ENCODE measurements at places on chromosomes 12 and 14.

DNA sequence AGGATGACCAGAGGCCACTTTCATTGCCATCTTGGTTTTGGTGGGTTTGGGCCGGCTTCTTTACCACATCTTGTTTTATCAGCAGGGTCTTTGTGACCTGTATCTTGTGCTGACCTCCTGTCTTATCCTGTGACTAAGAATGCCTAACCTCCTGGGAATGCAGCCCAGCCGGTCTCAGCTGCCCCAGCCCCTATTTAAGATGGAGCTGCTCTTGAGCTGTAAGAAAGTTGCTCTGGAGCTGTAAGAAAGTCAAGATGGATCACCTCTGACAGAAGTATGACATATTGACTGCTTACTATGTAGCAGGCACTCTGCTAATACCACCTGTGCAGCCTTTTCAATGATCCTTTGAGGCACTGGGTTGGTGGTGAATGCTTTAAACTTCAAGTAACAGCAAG lies 52.1 kb downstream of the RIN3 start:
- no peak for DNase-seq

GRCh38 chr12:128664501-128664900 lies 159.3 kb downstream of the SLC15A4 start:
- no peak for DNase-seq

DNA sequence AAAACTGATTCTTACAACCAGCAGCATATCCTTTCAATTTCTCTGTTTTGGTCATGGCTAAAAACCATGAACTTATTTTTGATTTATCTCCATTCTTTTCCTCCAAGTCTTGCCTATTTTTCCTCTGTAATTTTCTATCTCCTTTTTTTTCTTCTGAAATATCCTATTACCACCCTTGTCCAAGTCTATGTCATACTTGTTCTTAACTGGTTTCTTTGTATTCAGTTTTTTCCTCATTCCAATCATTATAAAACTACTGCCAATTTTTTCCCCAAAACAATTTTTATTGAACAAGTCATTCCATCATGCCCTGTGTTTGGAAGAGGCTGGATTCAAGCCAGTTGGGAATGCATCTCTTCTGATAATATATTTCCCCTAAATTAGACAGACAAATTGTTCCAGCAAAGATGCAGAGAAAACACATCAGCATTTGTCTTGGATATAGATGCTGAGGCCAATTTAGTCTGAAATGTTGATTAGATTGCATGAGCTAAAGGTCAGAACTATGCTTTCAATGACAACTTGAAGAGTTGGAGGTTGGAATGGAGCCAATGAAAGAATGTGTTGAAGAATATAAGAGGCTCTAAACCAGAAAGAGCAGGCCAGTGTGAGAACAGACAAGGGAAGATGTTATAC lies 30.7 kb downstream of the OTOGL start:
- no peak for DNase-seq

DNA sequence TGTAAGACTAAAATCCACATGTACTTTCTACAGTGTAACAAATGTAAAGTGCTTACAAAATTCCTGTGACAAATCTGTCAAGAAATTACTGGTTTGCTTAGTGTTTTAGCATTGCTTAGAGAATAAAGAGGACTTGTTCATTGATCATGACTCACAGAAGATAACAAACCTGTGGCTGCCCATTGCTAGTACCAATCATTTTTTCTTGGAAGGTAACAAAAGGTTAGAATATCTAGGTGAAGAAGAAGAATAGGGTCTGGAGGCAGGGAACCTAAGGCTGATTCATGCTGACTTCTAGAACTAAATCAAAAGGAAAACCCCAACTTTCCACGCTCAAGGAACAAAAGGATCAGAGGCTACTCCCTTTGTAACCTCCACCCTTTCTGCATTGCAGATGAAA lies 232.7 kb upstream of the ABCD2 start:
- DNase-seq, result no peak

DNA sequence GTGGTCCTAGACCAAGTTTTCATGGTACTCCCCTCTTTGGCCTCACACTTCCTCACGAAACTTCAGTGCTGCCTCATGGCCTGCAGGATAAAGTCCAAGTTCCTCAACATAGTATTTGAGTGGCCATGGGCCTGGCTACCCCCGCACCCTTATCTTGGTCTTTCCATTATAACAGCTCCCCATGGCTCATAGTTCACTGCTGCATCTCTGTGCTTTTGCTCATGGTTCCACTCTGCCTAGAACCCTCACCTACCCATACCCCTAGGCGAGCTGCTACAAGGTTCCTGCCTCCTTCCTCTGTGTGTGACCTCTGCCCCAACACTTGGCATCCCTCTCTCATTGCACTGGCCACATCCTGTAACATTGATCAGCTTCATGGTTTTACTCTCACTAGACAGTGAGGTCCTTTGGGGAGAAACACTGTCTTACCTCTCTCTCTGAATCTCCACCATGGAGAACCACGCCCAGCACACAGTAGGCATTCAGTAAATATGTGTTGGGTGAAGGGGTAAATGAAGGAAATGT lies 158.9 kb downstream of the GPR65 start:
- no peak for DNase-seq

- DNase-seq, result no peak
These were observed 7.5 kb downstream of the PSMC1 start for GRCh38 chr14:90263748-90264449.

DNA sequence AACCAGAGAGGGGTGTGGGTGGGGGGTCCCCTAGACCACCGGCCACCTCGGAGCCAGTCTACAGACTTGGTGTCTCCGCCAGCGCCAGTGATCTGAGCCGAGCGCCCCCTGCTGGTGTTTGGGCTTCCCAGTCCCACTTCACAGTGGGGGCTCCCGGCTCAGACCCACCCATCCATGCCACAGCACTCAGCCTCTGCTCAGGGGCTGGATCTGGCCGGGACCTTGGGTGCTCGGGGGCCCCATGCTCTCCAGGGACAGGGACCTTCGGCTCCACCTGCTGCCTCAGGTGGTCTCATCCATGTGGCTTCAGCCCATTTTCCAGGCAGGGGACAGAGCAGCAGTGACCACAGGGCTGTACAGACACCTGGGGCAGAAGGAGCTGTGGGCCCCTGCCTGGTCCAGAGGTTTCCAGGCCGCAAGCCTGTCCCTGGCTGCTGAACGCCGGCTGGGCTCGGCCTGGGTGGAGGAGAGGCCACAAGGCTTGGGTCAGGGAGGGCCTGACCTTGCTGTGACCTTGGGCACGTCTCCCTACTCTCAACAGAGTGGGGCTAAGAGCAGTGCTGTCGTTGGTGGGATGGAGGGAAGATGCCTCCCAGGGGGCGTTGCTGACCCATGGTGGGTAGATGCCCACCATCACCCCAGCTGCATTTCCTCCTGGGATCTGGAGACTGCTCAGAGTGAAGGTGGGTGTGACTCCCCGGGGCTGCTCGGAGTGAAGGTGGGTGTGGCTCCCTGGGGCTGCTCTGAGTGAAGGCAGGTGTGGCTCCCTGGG lies 86.3 kb downstream of the KIF26A start:
- no peak for DNase-seq

DNA sequence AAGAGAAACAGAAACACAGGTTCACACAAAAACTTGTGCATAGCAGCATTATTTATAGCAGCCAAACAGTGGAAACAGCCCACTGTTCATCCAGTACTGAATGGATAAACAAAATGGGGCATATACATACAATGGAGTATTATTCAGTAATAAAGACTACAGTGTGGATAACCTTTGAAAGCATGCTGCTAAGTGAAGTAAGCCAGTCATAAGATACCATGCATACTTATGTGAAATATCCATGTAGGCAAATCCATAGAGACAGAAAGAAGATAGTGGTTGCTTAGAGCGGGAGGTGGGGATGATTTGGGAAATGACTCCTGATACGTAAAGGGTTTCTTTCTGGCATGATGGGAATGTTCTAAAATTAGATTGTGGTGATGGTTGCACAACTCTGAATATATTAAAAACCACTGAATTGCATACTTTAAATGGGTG lies 99.4 kb downstream of the CRADD start:
- DNase-seq, result no peak

DNA sequence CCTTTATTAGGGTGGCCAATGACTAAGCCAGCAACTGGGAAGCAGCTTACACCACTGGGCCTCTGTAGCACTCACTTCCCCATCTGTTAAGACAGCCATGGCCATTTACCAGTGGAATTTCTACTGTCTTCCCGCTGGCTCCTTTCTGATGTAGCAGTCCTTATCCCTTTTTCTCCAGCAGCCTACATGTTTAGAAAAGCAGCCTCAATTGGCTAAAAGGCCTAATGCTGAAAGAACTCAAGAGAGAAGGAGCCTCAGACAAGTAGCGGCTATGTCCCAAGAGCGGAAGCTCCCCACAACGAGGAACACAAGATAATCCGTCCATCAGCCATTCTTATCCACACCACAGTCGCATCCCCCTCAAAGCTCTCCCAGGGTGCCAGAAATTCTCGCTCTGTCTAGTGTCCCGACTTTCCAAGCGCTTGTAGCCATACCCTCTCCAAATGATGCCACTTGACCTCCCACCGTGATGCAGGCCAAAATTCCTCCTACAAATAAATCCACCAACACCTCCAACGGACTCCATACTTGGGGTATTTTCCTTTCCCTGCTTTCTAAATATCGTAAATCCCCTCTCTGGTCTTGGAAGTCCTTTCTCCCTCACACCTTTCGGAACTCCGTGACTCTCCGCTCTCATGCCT lies 624 bp downstream of the M6PR start:
- DNase-seq, result no peak

- no peak for DNase-seq
These were observed 82.4 kb downstream of the PIK3C2G start for GRCh38 chr12:18343708-18344107.

- DNase-seq, result no peak
These were observed 107.3 kb downstream of the CACNA1C start for GRCh38 chr12:2160043-2160442.

- DNase-seq, result no peak
These were observed 44.6 kb upstream of the FAR2 start for GRCh38 chr12:29104516-29104915.

DNA sequence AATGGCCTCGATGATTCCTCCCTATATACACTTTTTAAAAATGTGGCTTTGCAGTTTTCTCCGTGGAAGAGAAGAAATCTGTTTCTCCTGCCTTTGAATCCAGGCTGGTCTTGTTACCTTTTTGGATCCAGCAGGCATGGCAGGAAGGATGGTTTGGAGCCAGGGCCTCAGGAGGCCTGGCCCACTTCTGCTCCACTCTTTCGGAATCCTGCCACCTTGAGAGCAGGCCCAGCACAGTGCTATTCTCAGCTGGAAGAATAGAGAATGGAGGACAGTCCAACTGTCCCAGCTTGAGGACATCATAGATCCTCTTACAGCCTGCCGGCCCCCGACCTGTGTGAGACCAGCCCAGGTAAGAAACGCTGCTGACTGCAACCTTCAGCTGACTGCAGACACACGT lies 421.5 kb downstream of the FUT8 start:
- no peak for DNase-seq

Data from stimulated activated CD4-positive, alpha-beta T cell treated with anti-CD3 and anti-CD28 coated beads, Interleukin-4, amount 100 ng/mL, for 4 hours (primary cell).